ENCODE measurements at places on chromosomes 4 and X.

- no peak for DNase-seq
Measured at GRCh38 chr4:169397762-169398161, 127.0 kb upstream of the SH3RF1 start.

GRCh38 chr4:139223682-139224317, 46.8 kb upstream of the ELF2 start:
- peak; percentile 6 for DNase-seq

- DNase-seq: no peak
Measured at GRCh38 chrX:39577206-39577984, 520.4 kb downstream of the BCOR start.

DNA sequence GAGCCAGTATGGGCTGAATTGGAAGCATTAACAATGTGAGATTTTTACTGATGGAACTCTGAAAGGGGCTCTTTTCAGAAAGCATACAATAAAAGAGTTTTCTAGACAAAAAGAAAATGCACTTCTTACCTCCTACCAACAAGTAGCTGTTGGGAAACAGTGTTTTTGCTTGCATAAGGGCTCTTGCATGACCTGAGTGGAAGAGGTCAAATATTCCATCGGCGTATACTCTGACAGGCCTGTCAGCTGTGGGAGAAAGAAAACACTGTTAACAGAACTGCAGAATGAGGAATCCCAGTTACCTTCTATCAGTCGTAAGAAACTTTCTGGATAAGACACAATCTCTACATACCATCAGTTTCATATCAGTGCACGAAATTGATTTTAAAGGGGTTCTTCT, 39.5 kb downstream of the PCYT1B start:
- DNase-seq: no peak

- DNase-seq: no peak
Measured at GRCh38 chr4:1731180-1731579, 9.9 kb downstream of the TACC3 start.

- no peak for DNase-seq
Measured at GRCh38 chr4:66572949-66573348, 902.7 kb upstream of the EPHA5 start.

- DNase-seq: no peak
Measured at GRCh38 chrX:47564438-47565085, 3.6 kb downstream of the ARAF start.

- DNase-seq: peak; percentile 16
Measured at GRCh38 chrX:153411255-153411987, at the start of gene ZFP92. Gene ZFP92, plus strand, starts transcription at chrX:153411472. Its CDS starts 6,851 bp downstream, at chrX:153418323.

All from activated CD4-positive, alpha-beta T cell treated with anti-CD3 and anti-CD28 coated beads for 24 hours (primary cell).